Dorsolateral prefrontal cortex (tissue), 122 donors: ENCODE measurements at places on chromosomes 5 and 9.

DNA sequence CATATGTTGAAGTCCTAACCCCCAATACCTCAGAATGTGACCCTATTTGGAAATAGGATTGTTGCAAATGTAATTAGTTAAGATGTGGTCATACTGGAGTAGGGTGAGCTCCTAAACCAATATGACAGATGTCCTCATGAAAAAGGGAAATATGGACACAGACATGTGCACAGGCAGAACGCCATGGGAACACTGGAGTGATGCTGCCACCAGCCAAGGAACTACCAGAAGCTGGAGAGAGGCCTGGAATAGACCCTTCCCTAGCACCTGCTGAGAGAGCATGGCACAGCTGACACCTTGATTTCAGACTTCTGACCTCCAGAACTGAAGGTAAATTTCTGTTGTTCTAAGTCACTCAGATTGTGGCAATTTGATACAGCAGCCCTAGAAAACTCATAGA, 110.8 kb downstream of the CTNND2 start:
- no peak for DNase-seq

GRCh38 chr5:119743927-119744326, 114.6 kb downstream of the FAM170A start:
- DNase-seq: no peak

GRCh38 chr9:130857864-130858738, 23.0 kb downstream of the ABL1 start:
- peak; percentile 56 for DNase-seq

GRCh38 chr9:98862936-98863335, 55.5 kb downstream of the GALNT12 start:
- no peak for DNase-seq

DNA sequence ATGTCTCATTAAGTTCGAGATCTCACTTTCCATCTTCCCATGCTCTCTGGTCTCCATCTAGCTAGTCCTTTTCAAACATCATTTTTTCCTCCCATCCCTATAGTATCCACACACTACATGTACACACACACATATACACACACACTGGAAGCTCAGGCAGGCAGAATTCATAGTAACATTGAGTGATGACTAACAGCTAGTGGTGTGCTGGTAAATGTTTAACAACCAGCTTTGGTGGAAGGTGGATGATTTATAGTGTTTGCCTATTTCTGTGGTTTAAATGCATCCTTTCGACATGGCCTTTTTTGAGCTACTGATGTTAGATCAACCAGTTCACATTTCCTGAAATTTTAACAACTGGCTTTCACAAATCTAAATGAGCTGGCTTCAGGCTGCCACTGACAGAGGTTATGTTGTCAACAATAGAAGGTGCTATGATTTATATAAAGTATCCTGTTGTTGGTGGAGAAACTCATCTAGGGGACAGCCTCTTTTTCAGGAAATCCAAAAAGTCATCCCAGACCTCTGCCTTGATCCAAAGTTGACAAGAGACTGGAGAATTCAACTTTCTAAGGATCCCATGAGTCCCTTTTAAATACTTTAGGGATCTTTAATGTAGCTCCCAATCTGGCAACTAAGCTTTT, 117.8 kb downstream of the CCDC192 start:
- no peak for DNase-seq

DNA sequence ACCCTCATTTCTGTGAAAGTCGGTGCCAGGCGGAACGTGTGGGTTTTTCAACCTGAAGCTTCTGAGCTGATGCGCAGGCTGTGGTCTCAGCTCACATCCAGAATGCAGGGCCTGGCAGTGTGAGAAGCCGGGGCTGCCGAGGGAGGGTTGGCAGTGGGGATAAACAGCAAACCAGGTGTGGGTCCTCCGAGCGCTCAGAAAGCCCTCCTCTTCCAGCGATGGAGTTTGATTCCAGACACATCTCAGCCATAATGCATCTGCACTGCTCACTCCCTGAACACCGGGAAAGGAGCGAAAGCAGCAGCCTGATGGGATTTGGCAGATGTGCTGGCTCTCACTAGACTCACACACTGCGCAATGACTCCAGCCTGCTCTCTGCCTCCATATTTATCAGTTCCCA, 280.1 kb downstream of the HSPA4 start:
- no peak for DNase-seq

DNA sequence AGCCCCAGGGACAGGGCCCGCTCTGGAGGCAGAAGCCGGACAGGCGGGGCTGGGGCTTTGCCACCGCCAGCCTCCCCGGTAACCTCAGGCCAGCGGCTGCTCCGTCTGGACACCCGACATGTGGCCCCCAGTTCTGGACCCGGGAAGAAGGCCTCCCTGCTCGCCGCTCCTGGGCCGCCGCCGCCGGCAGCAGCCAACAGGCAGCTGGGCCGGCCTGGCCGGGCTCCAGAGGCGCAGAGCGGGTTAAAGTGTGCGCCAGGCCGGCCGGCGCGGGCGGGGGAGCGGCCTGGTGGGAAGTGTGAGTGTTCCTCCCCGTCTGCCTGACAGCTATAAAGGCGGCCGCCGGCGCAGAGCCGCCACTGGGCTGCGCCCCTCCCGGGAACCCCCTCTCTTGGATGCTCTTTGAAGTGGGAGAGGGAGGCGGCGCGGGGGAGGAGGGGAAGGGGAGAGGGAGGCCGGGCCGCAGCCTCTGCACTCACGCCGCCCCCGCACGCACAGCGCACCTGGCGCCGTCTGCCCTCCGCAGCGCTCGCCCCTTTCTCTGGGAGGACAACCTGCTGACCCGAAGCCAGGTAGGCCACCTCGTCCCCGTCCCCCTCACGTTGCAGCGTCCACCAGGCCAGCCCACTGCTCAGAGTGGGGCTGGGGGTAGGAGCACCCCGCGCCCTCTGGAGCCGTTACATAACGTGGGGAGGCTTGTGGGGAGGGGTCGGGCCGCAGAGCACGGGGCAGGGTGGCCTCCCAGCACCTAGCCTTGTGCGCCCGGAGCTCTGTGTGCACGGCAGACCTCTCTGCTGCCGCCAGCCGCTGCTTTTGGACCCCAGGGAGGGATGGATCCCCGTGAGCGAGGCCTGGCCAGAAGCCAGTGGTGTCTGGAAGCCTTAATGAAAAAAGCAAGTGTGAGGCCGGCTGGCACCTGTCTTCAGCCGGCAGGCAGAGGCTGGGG, at the start of gene ADAMTSL2:
Gene ADAMTSL2, plus strand, starts transcription at position 359 of the 946 bp plus-strand sequence. CDS start 2,009 bp downstream, outside the sequence.
- peak; percentile 55 for DNase-seq

DNA sequence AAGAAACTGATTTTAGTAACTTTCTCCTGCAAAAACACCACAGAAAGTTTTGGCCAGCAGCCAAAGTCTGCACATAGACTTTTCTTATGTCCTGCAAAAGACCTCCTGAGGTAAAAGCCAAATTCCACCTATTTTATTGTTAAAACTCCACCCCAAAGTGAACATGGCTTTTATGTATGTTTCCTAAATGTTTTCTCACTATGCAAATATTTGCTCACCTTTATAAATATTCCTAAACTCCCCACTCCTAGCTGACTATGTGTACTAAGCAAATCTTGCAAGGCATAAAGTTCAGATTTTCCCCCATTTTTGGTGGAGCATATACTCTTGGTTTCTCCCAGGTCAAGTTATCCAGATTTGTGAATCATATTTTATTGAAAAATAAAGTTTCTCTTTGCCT, 446.2 kb downstream of the DNAH5 start:
- no peak for DNase-seq

GRCh38 chr9:121609822-121610637, 41.4 kb upstream of the DAB2IP start:
- no peak for DNase-seq

DNA sequence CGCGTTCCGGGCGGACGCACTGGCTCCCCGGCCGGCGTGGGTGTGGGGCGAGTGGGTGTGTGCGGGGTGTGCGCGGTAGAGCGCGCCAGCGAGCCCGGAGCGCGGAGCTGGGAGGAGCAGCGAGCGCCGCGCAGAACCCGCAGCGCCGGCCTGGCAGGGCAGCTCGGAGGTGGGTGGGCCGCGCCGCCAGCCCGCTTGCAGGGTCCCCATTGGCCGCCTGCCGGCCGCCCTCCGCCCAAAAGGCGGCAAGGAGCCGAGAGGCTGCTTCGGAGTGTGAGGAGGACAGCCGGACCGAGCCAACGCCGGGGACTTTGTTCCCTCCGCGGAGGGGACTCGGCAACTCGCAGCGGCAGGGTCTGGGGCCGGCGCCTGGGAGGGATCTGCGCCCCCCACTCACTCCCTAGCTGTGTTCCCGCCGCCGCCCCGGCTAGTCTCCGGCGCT, at the start of gene DAPK1:
Gene DAPK1, plus strand, starts transcription at position 264 of the 442 bp plus-strand sequence. CDS start 1,211 bp downstream, outside the sequence.
- DNase-seq: peak; percentile 77

GRCh38 chr5:52685566-52685965, 102.2 kb upstream of the ITGA1 start:
- no peak for DNase-seq

DNA sequence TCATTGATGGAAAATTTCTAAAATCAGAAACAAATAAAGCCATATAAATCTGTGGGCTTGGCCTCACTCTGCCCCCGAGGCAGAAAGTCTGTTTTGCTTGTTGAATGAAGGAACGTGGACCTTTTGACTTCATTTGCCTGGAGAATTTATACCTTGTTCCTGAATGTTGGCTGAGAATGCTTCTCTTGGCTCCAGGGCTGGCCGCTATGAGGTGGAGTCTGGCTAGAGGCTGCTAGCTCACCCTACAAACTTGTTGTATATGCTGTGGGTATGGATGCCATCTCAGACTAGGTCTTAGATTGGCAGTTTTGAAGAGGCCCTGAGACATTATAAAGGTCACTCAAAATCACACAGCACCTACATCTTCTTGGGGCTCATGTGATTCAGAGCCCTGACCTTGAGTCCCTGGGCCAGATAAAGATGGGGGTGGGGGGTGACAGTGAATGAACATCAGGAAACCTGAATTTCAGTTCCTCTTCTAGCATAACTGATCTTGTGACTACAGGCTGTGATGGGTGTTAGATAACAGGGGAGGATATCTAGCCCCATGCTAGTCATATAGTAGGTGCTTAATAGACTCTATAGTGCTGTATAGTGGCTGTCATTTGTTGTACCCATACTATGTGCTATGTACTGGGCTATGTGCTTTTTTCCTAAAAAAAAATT, 2.8 kb downstream of the GM2A start:
- no peak for DNase-seq

GRCh38 chr5:21663082-21663481, 1190.1 kb downstream of the CDH12 start:
- DNase-seq: no peak

DNA sequence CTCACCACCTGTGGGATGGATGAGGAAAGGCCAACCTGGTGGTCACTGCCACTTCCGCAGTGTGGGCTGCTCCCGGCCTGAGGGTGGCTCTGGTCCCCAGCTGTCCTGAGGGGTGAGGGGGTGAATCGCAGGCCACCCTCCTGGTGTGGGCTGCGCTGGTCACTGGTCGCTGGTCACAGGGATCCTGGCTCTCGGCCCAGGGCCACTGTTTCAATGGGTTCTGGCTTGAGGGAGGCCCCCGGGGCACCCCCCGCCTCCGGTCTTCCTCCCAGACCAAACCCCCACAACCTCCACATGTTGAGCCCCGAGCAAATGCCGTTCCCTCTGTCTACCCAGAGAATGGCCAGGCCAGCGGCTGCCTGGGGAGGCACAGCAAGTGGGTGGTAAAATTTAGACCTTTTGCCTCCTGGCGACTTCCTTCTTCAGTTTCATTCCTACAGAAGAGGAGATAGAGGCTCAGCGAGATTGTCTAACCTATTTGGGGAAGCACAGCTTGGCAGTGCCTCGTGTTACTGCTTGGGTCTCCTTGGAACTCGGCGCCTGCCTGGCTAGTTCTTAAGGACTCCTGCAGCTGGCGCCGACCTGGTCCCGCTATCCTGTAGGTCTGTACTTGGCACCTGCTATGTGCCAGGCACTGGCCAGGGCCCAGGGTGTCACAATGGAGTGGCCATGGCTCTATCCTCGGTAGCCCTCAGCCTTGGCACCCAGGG, 48.2 kb downstream of the RXRA start:
- DNase-seq: no peak

GRCh38 chr9:13957089-13957488, 356.9 kb downstream of the NFIB start:
- no peak for DNase-seq

DNA sequence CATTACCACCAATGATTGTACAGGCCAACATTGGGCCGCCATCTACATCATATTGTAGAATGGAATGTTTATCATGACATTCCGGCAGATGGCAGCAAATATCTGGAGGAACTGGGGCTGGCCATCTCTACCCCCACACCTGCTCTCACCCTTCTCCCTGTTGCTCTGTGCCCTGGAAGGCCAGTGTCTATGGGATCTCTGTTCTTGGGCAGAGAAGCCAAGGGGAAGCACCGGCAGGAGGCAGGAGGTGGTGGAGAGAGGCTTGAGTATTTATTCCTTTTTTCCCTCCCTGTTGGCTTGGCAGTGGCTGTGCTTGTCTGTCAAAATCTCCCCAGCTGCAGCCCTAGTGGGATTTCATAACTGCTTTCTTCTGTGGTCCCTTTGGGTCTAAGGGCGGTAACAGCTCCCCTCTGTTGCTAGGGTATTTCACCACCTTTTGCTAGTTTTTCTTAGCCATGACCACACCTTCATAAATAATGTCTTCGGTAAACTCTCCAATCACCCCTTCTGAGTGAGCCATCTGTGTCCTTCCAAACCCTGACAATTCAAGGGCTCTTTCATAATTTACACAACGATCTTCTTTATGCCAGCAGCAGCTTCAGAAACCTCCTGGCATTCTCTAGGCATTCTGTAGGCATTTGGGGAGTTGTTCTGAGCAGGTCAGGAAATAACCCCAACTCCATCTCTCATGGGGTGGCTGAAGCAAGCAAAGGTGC, 225.8 kb downstream of the MELK start:
- DNase-seq: no peak

- peak; percentile 43 for DNase-seq
Measured at GRCh38 chr5:116573702-116574366, 789 bp downstream of the SEMA6A start.

DNA sequence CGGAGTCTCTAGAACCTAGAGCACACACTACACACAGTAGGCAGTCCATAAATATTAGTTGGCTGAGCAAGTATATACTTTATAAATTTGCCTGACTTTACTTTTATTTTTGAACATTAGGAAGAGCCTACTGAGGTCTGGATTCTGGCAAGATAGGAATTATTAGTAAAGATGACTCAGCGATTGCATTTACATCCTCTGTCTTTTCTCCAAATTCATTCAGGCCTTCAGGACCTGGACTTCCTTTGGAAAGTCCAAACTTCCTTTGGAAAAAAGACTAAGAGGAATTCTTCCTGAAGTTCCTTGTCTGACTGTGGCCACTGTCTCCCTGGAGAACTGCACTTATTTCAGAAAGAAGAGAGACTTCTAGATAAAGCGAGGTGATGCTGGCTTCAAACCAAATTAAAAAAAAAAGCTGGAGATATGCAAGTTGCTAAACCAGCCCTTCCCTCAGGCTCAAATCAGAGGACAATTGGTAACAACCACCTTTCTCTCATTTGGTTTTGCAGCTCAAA, 251.3 kb downstream of the GAS1 start:
- DNase-seq: no peak

GRCh38 chr5:21236971-21237427, 1249.0 kb upstream of the CDH18 start:
- no peak for DNase-seq
